Left colon (tissue), 2 donors: ENCODE measurements at places on chromosomes 6 and 20.

- no peak for DNase-seq
Observed at GRCh38 chr6:130775411-130776012, 51.7 kb upstream of the SMLR1 start.

GRCh38 chr6:77019081-77019480 is 444.2 kb downstream of the HTR1B start:
- DNase-seq, result no peak

DNA sequence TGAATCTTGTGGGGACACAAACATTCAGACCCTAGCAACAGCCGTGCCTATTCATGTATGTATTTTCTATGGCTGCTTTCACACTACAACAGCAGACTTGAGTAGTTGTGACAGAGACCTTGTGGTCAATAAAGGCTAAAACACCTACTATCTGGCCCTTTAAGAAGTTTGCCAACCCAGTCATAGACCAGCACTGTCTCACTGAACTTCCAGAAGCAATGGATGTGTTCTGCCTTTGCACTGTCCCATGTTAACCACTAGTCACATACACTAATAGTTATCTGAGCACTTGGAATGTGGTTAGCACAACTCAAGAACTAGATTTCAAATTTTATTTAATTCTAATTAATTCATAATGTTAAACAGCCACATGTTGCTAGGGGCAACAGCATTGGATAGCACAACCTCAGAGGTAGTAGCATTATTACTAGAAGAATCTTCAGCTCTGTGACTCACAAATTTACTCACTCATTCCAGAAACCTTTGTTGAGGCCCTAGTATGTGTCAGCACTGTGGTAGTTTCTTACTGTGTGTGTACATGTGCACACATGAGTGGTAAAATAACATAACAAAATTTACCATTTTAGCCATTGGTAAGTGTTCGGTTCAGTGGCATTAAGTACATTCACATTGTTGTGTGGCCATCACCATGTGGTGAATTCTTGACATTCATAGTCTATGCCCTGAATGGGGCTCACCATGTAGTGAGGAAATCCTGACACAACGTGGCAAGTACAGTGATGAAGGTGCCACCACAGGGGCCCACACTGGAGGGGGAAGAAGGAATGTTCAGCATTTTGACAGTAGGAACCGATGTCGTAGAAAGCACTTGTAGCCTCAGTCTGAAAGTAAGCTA is 107.3 kb downstream of the CEP57L1 start:
- DNase-seq, result no peak

DNA sequence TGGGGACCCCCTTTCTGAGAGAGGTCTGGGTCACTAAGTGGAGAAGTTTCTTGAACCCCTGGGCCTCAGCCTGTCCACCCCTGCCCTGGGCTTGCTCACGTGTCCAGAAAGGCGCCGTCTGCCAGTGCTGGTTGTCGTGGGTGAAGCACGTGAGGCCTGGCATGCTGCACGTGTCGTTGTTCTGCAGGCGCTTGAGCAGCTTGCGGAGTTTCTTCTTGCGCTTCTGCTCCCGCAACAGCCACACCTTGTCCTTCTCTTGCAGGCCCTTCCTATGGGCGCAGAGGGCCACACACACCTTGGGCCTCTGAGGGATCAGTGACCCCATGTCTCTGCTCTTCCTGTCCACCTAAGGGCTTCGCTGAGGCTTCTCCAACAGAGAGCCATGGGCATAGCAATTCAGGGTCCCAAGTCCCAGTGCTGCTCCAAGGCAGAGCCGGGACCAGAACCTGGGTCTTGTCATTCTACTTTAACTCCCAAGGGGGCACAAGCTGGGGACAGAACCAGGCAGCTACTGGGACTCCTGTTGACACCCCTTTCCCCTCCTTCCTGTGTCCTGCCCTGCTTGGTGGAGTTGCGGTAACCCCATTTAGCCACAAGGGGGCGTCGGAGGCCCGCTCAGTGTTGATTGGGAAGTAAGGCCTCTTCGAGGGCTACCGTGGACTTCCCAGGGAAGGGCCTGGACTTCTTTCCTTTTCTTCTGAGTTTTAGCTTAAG is 121.8 kb downstream of the SULF2 start:
- DNase-seq, result peak; percentile 42

DNA sequence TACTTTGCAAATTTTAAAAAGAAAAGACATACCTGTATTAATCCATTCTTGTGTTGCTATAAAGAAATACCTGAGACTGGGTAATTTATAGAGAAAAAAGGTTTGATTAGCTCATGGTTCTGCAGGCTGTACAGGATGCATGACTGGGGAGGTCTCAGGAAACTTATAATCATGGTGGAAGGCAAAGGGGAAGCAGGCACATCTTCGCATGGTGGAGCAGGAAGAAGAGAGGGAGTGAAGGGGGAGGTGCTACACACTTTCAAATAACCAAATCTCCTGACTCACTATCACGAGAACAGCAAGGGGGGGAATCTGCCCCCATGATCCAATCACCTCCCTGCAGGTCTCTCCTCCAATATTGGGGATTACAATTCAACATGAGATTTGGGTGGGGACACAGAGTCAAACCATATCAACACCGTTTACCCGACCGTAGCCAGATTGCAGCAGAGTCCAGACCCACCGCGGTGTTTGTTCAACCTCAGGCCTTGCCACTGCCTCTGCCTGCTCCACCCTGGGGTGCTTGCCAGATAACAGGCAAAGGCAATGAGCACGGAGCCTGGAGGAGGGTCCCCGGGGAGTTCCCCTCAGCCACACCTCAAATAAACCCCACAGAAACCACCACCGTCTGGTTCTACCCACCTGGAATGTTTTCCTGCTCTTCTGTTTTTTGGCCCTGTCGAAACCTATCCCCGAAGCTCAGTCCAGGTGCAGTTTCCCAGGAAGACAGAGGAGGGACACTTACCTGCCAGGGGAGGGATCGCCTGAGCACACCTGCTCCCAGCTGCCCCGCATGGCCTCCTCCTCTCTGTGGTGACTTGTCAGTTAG is 142.2 kb upstream of the AFDN start:
- peak; percentile 45 for DNase-seq

DNA sequence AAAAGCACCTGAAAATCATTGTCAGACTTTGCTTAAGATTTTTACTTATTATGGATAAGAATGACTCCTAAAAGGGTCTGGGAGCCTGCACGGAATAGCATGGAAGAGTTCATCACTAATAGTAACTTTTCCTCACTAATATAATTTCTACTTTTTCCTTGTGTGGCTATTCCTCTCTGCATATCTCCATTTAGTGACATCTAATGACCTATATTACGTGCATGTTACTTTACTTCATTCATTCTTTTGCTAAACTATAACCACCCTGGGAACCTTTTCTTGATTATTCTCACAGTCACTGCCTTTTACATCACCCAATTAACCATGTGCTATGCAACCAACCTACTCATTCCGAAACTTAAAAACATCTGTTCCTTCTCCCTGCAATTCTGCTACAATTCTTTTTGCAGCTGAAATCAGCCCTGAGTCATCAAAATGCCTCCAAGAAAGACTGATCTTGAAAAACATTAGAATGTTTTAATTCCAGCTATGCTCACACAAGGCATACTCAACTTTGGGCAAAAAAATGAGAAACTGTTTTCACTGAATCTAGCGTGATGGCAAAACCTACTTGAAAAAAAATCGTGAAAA is 313.3 kb downstream of the RNGTT start:
- DNase-seq, result no peak

GRCh38 chr6:135145063-135145800 is 35.9 kb upstream of the MYB start:
- no peak for DNase-seq

DNA sequence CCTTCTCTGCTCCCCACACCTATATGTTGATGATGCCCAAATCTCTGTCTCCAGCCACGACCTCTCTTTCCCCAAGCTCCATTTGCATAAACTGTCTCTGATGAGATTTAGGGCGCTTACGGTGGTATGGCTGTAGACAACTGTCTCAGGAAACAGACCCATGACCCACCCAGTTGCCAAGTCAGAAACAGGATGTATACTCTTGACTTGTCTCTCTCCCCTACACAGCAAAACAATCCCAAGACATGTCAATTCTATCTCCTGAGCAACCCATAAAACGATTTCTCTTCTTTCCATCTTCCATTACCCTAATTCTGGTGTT is 13.9 kb downstream of the GNL1 start:
- no peak for DNase-seq

- DNase-seq, result no peak
Observed at GRCh38 chr20:432208-432607, 24.1 kb downstream of the RBCK1 start.

DNA sequence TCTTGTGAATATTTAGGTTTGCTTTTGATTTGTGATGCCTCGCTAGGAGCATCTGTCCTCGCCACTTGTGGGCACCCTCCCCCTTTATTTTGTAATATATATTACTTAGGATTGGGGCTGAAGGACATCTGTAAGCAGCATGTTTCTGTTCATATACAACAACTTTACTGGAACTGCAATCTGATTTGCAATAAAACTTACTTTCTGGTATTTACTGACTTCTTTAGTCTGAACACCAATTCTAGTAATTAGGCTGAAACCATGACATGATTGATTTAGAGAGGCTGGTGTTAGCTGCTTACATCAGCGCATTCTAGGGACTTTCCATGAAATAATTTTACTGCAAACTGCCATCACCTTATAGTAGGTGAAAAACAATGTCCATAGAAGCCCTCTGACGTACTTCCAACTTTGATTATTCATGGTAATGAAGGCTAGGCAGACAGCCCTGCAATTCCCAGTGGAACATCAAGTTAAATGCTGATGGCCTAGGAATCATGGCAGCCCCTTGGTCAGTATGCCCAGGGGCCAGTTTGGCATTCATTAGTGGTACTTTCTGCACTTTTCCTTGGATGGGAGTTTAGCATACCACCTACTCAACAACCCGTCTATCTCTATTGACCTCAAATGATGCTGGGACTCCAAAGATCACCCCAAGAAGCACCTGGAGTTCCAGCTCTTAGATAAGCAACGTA is 132.9 kb upstream of the MCHR2 start:
- no peak for DNase-seq

DNA sequence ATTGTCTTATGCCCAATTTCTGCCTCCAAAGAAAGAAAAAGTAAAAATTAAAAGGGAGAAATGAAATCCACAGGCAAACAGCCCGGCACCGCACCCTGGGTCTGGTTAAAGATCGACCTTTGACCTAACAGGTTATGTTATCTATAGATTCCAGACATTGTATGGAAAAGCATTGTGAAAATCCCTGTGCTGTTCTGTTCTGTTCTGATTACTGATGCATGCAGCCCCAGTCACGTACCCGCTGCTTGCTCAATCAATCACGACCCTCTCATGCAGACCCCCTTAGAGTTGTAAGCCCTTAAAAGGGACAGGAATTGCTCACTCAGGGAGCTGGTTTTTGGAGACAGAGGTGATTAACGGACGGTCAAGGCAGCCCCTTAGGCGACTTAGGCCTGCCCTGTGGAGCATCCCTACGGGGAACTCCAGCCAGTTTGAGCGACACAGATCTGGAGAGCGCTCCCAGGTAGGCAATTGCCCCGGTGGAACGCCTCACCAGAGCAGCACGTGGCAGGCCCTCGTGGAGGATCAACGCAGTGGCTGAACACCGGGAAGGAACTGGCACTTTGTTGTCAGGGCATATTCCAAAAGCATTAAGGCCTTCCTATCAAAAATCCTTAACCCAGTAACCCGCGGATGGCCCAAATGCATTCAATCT is 12.0 kb upstream of the HFE start:
- DNase-seq, result no peak

DNA sequence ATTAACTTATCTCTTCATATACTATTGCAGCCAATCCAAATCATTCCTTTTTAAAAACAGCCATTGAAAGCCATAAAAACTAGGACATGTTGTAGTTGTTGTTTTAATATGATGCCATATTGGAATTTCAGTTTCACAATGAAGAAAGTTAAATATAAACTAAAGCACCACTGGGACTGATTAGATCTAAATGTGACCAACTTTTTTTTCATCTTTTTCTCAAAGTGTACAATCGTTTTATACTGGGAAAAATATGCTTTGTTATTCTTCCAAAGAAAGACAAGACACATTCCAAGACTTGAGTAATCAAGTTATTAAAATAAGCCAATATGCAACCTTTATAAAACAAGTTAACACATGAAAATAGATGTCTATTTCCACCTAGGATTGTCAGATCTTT is 68.5 kb downstream of the THEMIS start:
- DNase-seq, result no peak

- no peak for DNase-seq
Observed at GRCh38 chr6:51049288-51049982, 230.8 kb downstream of the TFAP2B start.

DNA sequence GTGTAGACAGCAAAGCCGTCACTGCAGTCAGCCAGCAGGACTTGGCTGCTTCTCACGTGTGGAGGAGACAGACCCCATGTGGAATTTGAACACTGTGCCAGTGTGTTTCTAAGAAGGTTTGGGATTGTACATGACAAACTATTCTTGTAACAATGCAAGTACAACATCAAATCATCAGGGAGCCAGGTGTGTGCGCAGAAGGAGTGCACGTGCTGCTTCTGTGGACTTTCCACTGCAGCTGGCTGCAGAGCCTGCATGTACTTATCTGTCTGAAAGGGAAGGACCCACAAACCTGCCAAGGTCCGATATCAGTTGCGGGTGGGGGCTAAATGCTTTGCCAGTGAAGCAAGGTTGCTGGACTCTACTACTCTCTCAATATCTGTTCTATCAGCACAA is 211.6 kb downstream of the WDR27 start:
- DNase-seq, result no peak

DNA sequence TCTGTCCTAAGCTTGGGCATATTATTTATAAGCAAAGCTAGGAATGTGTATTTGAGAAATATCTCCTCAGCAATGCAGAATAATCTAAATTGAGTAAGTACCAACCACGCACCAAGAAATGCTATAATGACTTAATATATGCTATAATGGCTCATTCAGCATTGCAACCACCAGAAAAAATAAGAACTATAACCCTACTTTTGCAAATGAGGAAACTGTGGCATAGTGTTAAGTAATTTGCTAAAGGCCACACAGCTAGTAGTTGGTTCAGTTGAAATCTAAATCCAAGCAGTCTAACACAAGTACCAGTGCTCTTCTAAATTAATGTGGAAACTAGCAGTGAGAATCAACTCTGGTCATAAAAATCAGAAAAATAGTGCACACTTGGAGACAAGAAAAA is 35.7 kb downstream of the HBS1L start:
- no peak for DNase-seq
